Right lobe of liver (tissue), 6 donors: ENCODE measurements at places on chromosomes 6 and 20. TPM values are rescaled to one million over a fixed set of nuclear protein-coding genes. Genes with fewer than 3 reads are reported as not detected.

PROKR2 gene
- not detected for total RNA-seq

- no peak for DNase-seq
Measured at GRCh38 chr20:42020316-42020715, 402.1 kb upstream of the CHD6 start.

DNA sequence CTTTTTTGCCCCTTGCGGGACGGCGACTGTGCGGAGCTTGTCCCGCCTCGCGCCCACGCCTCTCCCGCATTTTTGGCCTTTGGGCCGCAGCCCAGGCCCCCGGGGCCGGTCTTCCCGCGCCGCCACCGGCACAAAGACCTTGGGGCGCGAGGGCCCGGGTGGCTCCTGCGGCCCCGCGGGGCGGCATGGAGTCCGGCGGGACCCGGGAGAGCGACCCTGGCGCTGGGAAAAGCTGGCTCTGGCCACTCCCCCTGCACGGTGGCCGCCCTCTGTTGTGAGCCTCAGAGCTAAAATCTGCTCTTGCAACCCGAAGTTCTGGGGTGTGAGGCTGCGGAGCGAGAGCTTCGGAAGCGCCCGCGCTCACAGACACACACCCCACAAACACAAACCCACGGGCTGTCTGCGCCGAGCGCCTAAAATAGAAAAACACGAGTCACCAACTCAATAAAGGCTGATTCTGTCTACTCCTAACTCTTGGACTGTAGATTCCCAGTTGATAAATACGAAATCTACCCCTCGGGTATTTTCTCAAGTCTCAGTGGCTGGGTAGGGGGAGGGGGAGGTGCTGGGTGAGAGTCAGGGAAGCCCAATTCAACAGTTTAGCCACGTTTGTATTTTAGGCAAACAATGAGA lies 496 bp upstream of the BEND3 start:
- DNase-seq: peak; percentile 52

IPCEF1 gene
- 1.5 TPM for total RNA-seq

GRCh38 chr6:16205377-16206144 lies 32.8 kb upstream of the GMPR start:
- no peak for DNase-seq

LY6G6C gene
- not detected for total RNA-seq

DNA sequence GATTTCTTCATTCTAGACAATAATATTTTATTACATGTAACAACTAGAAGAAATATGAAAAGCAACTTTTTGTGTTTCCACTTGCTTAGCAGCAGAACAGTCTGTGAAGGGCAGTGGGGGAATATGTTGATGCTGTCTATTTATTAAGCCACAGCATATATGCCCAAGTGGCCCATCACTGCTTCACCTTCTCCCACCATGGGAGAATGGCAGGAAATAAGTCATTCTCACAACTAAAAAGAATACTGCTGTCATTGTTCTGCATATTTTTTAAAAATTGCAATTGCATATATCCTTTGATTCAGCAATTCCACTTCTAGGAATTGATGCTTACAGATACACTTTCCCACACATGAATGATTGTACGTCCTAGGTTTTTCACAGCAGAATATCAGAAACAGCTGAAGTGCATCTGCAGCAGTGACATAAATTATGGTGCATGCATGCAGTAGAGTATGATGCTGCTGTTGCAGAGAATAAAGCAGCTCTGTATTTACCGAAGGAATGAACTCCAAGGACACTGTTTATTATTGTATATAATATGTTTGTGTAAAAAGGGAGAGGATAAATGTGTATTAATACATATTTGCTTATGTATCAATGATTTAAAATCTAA lies 26.8 kb downstream of the KIF3B start:
- no peak for DNase-seq

GRCh38 chr20:39784693-39785092 lies 822.5 kb downstream of the DHX35 start:
- no peak for DNase-seq

DNA sequence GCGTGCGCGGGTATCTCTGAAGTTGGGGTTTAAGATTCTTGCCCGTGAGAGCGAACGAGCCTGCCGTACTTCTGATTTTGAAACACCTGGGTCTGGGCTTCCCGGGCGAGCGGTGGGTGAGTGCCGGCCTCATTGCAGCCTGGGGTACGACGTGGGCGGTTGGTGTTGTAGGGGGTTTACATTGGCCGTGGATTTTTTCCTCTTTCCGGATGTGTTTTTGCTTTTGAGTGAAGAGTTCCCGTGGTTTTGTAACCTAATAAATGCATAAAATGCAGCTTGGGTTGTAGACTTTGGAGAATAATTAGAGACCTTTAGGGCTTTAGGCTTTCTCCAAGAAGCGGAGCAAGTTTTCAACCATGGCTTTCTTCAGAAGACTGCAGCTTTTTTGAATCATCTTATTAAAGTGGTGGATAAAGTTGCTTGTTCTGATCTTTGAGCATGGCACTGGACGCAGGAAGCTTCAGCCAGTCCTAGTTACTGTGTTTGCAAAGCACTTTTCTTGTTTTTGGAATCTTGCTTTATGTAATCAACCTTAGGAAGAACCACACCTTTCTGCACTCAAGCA lies 314 bp downstream of the FARS2 start:
- no peak for DNase-seq

TSPO2 gene
- 0.43 TPM for total RNA-seq

DNA sequence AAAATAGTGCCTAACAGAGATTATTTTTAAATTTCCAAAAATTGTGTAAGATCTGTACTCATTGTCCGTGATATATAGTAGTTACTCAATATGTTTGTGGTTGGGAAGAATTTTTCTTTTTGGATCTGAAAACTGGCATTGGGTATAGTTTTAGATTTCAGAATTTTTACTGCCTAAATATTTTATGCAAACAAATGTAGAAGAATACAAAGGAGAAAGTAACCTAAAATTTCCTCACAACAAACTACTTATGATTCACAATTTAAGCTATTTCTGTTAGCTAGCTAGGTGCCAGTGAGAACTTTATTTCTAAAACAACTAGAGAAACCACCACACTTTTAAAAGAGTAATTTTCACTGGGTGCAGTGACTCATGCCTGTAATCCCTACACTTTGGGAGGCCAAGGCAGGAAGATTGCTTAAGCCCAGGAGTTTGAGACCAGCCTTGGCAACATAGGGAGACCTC lies 38.8 kb downstream of the SESN1 start:
- no peak for DNase-seq

GRCh38 chr6:25769983-25770382 lies 15.4 kb downstream of the SLC17A4 start:
- no peak for DNase-seq

GRCh38 chr6:21751608-21752007 lies 158.1 kb downstream of the SOX4 start:
- DNase-seq: no peak

- no peak for DNase-seq
Measured at GRCh38 chr6:133608620-133609019, 280.3 kb upstream of the TCF21 start.

DNA sequence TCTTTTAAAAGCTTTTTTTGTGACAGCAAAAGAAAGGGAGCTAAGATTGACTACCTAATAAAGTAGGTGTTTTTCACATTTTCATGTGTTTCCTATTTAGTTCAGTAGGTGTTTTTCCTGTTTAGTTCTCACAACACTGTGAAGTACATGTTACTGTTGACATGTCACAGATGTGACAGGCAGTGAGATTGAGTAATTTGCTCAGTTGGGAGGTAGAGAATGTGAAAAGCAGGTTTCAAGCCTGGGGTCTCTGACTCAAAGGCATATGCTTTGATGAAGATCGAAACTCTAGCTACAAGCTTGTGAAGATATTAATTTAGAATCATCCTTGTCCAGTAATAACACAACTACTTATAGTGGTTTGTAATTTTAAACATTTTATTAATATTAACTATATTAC lies 43.1 kb downstream of the SLX4IP start:
- no peak for DNase-seq

- no peak for DNase-seq
Measured at GRCh38 chr20:19830211-19830785, 72.2 kb downstream of the RIN2 start.

DNA sequence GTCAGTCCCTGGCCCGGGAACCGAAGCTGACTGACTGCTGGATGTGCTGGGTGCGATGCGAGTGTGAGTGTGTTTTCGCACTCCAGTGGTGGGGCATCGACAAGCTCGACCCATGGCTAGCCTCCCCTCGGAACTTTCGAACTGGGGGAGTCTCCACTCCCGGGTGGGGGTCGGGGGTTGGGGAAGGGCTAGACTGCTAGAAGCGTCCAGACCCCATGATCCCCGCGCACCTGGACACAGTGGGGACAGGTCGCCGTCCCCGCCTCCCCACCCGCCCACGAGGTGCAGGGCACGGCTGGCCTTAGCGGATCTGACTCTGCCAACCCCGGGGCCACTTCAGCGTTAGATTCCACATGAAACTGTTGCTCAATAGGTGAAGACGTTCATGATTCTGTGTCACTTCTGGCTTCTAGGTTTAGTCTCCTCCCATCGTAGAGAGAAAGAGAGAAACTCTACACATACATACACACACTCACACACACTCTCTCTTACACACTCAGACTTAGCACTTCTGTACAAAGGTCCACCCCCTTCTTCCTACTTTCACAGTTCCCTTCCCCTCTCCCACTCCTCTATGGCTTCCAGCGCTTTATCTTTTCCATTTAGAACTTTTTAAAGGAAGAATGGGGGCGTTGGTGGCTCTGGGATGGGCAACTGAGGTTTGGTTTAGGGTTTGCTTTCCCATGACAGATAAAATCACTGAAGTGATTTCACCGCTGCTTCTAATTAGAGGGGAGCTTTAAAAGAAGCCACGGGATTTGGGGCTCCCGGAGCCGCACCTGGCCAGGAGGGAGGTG lies 5.1 kb upstream of the TFAP2A start:
- DNase-seq: no peak

DNA sequence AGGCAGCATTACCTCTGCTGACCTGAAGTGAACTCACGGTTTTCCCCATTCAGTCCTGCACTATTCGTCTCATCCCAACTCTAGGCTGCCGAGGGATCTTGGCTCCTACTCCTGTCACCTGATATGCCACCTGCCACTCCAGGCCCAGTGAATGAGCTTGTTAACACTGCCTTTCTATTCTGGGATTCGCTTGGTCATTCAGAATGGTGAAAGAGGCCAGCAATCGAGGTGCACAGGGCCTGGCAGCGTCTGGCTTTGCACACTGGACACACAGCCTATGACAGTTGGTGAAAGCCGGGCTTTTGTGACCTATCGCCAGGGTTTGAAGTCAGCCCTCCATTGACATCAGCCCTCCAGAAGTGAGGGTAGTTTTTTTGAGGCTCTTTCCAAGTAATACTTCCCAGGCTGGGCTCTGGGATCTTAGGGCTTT lies 59.3 kb upstream of the MYL9 start:
- peak; percentile 45 for DNase-seq

TREM1 gene
- total RNA-seq: 0.93 TPM

DNA sequence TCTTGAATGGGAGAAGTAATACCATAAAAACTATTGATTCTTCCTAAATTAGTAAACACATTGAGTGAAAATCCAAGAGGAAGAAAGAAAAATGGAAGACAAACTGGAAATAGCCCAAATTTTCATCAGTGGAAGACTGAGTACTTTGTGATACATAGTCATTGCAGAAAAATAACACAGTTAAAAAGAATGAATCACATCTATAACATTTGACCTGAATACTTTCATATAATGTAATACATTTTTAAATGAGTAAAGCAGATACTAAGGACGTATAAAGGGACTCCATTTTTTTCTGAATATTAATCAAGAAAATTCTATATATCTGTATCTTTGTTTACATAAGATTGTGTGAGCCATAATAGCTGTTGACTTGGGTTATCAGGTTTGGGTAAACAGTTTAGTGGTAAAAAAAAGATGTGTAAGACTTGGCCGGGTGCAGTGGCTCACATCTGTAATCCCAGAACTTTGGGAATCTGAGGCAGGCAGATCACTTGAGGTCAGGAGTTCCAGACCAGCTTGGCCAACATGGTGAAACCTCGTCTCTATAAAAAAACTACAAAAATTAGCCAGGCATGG lies 4.3 kb upstream of the SLC17A2 start:
- no peak for DNase-seq

DNA sequence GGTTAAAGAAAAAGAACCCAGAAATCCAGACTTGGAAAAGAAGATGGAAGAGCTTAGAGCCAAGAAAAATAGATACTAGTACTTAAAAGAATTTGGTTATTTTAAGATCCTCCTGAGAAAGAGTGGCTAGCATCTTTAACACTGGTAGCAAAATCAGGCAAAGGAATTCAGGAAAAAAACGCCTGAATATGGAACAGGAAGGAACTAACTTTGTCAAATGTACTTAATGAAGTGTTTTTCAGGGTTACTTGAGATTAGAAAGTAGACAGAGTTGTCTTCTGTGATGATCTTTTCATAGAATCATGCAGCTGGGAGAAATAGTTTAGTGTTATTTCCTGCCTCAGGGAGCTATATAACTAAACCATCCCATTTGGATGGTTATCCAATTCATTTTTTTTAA lies 50.8 kb upstream of the SASH1 start:
- DNase-seq: no peak

GRCh38 chr6:140077827-140078560 lies 703.5 kb upstream of the CITED2 start:
- no peak for DNase-seq

DNA sequence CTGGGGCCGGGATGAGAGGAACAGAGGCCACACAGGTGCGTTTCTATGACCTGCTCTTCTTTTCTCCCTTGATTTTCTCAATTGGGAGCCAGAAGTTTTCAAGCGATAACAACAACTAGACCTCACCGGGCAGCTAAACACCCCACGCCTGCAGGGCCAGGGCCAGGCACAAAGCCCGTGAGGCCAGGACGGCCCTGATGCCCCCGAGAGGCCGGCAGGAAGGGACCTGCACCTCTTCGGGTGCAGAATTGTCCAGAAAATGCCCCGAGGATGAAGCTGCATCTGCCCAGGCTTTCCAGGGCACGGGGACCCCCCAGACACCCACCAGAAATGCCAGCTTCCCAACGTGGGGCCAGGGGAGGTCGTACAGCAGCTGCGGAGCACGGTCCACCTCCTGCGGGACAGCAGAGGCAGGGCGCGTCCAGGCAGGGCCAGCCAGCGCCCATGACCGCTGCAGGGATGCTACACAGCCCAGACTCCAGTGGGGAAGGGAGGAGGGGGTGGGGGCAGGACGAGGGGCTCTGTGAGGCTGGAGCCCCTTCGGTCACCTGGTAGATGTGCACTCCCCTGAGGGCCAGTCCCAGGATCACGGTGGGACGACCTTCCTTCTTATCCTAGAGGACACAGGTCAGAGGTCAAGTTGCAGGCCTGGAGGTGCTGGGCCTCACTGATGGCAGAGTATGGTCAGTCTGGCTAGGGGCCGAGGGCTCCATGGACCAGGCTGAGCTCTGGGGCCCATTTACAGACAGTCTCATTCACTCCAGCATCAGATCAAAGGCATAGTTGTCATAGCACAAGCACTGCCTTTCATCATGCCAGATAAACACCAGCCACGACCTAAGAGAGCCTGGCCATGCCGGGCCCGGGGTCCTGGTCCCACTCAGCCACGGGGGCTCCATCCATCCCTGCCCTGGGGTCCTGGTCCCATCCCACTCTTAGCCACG lies 16.4 kb downstream of the FRMD1 start:
- DNase-seq: no peak

GRCh38 chr6:73774311-73774774 lies 78.3 kb downstream of the CD109 start:
- peak; percentile 65 for DNase-seq
